ENCODE measurements at places on chromosomes 7 and 10.

GRCh38 chr10:86253091-86254072, 113.2 kb downstream of the GRID1 start:
- DNase-seq: no peak

GRCh38 chr7:6136475-6136874, 105.3 kb downstream of the ANKRD61 start:
- DNase-seq: no peak

GRCh38 chr10:27741173-27742091, 4.2 kb downstream of the MKX start:
- DNase-seq: no peak

GRCh38 chr10:17548162-17548561, 69.0 kb downstream of the HACD1 start:
- DNase-seq: no peak

- peak; percentile 80 for DNase-seq
These were observed 35.0 kb downstream of the LAMB4 start for GRCh38 chr7:108094933-108095710.

DNA sequence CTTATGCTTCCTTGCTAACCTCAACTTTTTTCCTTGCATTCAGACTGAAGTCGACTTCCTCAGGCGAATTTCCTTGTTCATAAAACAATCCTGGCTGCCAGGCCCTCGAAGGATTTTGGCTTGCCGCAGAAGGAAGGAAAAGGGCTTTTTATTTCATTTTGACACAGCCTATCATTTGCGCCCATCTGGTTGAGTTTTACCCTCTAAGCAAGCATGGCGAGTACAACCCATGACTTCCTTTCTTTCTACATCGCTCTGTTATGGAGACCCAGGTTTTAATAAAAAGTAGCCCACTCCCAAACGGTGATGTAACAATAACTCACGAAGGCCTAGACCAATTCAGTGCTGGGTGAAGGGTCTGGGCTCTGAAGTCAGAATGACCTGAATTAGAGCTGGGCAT, 109.3 kb downstream of the PRPF18 start:
- DNase-seq: no peak

GRCh38 chr7:151114151-151115090, 28.1 kb downstream of the AGAP3 start:
- DNase-seq: peak; percentile 77

DNA sequence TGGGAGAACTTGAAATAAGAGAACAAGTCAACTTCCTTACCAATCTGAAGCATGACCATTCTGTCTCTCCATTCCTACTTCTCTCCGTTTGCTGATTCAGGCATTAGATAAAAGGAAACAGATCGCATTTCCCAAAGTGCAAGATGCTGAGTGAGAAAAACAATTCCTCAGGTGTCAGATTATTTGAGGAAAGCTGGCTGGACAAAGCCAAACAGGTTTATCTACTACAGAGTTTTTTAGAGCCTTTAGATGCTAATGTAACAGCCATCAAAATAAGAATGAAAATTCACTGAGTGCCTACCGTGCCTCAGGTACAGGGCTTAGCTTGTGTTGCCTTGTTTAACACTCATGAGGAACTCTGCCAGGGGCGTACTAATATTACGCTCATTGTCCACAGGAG, 135.9 kb upstream of the MBL2 start:
- no peak for DNase-seq

DNA sequence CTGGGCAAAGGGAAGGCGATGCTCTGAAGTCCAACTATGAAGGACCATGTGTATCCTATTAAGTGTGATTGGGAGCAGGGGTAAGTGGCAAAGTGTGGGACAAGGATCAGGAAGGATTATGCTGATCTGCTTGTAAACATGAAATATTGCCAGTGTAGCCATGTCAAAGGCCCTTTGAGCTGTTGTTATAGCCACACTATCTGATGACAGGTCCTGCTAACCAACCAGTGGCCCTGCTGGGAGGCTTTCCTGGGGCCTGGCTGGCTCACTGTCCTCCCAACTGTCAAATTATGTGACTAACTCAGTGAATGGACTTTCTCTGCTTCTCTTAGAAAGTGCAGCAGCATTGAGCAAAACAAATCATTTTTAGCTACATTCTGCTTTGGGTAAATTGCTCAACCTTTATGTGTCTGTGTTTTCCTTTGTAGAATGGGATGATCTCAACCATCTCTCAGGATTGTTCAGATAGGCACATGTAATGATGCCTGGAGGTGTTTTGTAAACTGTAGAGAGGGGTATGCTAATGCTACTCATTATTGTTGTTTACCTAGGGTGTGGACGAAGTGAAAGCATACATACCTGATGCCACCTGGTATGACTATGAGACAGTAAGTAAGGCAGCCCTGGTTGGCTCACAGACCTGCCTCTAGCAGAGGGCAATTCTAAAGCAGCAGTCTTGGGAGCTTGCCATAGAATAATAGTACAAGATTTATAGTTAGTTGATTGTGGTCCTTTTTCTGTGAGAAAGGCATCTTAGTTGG, 47.4 kb downstream of the MGAM2 start:
- no peak for DNase-seq

GRCh38 chr10:55358539-55358938, 557.5 kb upstream of the PCDH15 start:
- no peak for DNase-seq

DNA sequence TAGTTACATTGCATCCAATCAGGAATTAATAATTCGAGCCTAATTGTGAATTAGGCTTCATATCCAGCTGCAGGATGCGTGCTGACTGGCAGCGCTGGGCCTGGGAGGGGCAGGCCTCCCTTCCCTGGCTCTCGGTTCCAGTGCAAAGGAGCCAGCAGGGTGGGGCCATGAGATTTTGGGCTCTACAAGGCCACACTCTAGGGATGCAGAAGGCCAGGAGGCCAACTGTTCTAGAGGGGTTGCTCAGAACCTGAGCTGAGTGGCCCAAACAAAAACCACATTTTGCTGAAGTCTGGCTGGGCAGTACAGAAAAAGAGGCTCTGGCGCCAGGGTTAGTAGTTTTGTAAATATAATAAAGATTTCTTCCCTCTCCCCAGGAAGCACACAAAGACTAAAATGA, 72.3 kb downstream of the CLEC2L start:
- no peak for DNase-seq

DNA sequence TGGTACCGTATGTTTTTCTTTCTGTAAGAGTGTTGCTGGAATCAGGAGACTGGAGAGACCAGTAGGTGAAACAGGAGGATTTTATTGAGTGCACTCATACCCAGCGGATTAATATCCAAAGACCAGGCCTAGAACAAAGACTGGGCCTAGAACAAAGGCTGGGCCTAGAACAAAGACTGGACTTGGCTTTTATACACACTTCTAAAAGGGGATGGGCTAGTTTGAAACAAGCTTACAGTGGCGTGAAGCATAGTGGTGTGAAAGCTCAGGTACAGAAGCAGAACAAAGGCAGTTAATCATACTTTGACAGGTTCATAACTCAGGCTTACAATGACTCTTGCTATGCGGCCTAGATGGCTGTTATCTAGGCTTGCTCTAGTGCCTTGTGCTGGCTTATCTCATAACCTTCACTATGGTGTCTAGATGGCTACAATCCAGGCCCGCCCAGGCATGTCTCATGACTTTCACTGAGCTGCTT, 67.7 kb downstream of the TRIM24 start:
- peak; percentile 68 for DNase-seq

DNA sequence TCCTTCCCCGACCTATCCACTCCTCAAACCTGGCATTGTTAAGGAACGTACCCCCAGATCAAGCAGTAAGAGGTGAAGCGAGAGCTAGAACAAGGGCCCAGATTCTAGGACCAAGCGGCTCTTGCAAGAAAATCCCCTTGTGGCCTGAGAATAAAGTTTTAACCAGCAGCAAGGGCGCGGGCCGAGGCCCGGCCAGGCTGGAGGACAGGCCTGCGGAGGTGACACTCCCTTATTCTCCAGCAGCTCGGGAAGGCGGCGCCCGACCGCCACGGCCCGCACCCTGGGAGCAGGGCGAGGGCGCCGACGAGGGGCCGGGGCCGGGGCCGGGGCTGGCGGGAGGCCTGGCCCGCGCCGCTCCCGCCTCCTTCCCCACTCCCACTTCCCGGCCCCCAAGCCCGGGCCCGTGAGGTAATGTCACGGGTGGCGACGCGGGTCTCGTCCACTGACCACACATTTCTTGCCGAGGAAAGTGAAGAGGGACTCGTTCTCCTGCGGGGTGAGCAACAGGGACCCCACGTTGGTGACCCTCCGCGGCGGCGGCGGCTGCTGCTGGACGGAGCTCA, 551 bp downstream of the WASL start:
- no peak for DNase-seq

DNA sequence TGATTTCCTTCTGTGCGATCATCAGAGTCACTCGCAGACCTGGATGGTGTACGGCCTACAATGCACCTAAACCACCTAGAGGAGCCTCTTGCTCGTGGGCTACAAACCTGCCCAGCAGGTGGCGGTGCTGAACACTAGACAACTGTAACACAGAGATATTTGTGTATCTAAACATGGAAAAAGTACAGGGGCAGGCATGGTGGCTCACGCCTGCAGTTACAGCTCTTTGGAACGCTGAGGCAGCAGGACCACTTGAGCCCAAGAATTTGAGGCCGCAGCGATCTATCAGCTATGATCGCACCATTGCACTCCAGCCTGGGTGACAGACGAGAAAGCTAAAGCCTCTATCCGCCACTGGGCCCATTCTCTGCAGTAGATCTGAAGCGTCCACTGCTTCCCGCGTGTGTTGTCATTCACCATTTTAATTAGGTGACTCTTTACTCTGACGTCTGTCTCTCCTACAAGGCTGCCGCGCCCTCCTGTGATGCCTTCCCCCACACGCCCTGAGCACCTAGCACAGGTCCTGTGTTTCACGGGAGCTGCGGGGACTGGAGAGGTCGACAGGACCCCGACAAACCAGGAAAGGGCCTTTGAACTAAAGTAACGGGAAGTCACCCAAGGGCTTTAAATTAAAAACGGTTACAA, 774 bp downstream of the TUBGCP2 start:
- DNase-seq: peak; percentile 44

DNA sequence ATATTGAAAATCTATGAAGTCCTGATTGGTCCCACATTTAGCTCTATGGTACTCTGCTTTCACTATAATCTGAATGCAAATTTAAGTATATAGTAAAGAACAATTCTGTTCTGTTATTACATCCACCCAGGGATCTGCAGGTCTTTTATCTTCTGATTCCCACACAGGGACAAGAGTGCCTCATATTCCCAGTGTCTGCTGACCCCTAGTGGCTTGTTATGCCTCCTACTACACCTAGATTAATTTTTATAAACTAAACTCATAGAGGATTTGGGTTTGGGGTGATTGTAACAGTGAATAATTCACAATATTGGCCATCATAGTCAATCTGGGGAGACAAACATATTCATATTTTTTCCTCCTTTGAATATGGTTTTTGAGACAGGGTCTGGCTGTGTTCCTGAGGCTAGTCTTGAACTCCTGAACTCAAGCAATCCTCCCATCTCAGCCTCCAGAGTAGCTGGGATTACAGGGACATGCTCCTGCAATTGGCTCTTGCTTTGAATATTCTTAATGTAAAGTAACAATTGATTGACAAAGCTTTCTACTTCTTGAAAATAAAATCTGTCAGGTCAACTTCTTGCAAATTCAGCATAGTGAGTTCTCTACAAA, 282.1 kb downstream of the KCND2 start:
- peak; percentile 24 for DNase-seq
